ENCODE measurements at places on chromosomes 12 and 14. TPM values are rescaled to one million over a fixed set of nuclear protein-coding genes. Genes with fewer than 3 reads are reported as not detected.
A peak's percentile ranks its signal among the peaks of the same experiment; 100 is the strongest.

DNA sequence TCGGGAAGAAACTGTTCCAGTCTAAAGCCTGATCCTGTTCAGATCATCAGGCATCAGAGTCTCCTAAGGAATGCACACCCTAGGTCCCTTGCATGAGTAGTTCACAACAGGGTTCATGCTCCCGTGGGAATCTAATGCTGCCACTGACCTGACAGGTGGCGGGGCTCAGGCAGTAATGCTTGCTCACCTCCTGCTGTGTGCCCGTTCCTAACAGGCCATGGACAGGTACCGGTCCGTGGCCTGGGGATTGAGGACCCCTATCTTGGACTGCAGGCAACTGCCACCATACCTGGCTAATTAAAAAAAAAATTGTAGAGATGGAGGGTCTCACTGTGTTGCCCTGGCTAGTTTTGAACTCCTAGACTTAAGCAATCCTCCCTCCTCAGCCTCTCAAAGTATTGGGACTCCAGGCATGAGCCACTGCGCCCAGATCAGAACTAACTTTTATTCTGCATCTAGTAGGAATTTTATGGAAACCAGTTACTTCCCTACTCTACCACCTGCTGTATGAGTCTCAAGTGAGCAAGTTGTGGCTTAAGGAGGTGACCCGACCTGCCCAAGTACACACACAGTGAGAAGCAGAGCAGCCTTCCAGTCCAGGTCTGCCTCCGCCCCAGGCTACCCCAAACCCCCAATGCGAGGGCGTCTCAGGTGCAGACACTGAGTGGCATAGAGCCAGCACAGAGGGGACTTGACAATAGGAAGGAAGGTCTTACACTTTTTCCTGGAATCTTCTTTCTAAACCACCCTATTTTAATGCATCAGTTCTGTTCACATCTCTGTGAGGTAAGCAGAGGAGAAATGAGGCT lies 2.5 kb upstream of the PAPLN start:
- DNase-seq: peak; percentile 44

DNA sequence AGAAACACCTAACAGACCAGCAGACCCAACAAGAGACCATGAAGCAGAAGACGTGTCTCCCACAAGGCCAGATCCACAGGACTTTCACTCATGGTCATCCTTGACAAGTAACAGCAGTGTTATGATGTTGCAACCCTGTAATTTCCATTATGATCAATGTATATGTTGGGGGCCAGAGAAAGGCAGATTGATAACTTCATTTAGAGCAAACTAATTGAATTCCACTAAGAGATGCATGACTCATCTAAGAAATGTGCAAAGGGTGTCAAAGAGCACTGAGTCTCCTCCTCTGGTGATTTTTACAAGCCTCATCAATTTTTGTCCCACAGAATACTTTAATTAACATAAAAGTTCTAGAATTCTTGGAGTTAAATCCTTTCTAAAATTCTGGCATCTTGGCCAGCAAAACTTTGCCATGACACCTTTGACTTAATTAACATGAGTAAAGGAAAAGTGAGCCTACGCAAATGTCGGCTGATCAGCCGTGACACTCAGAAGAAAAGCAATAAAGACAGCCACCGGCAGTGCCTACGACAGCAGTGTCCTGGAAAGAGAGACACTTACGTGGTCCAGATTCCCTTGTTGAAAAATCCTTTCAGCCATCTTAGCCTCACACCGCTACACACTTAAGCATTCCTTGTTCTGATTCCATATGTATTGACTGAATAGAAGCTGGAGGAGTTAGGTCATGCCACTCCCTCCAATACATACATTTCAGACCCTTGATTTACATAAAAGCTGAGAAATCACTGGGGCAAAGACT lies 370.2 kb upstream of the CCDC196 start:
- DNase-seq: no peak

GRCh38 chr14:26410189-26410685 lies 187.6 kb downstream of the NOVA1 start:
- DNase-seq: no peak

- DNase-seq: no peak
Measured at GRCh38 chr12:42255866-42256261, 17.8 kb upstream of the YAF2 start.

Gene GLIPR1L1
- total RNA-seq: not detected

Gene DHRS2
- not detected for total RNA-seq

GRCh38 chr14:20904393-20905029 lies 13.3 kb downstream of the RNASE3 start:
- no peak for DNase-seq

GRCh38 chr12:20018406-20018805 lies 349.9 kb upstream of the PDE3A start:
- DNase-seq: no peak
